ENCODE measurements at places on chromosomes 16 and 17.

DNA sequence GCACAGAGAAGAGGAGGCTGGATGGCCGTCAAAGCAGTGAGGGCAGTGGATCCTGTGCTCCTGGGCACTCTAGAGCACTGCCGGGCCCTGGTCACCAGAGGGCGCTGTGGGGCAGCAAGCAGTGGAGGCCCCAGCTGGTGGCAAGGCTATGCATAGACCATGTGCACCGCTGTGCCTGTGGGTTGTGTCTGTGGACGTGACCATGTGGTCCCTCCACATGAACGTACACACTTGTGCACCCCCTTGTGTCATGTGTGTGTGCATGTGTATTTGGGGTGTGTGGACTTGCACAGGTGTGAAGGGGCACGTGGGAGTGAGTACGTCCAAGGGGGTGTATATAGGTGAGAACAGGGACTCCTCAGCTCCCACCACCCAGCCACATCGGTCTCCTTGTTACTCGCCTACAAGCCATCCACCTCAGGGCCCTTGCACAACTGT, 4.4 kb upstream of the MAP2K3 start:
- DNase-seq: peak; percentile 87

- DNase-seq: no peak
Observed at GRCh38 chr16:79605999-79606398, 5.5 kb upstream of the MAF start.

DNA sequence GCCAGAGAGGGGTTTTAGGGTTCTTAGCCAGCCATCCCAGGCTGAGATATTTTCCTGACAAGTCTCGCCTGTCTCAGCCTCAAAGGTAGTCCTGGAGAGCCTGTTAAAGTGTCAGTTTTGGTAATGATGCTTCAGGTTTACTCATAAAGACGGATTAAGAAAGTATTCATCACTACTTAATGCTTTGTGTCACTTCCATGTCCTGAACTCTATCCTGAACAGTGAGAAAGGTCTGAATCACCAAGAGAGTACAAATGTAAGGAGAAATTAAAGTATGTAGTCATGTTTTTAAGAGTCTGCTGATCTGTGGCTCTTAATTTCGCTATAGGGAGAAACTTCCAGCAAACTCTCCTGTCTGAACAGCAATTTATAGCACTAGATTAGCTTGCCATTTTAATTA, 14.0 kb downstream of the RPGRIP1L start:
- no peak for DNase-seq

DNA sequence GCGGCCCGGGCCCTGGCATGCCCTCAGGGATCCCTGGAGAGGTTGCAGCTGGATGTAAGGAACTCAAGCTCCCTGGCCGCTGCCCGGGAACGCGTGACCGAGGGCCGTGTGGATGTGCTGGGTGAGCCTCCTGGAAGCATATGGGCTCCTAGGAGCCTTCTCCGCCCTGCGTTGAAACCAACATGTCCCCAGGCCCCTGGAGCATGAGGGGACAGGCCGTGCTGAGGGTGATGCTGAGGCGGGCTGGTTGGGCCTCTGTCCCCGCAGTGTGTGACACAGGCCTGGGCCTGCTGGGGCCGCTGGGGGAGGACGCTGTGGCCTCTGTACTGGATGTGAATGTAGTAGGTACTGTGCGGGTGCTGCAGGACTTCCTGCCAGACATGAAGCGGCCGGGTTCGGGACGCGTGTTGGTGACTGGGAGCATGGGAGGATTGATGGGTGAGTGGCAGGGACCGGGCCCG, 5.7 kb upstream of the HSD17B1 start:
- no peak for DNase-seq

- peak; percentile 84 for DNase-seq
Observed at GRCh38 chr17:3535253-3535995, 22.2 kb downstream of the TRPV3 start.

DNA sequence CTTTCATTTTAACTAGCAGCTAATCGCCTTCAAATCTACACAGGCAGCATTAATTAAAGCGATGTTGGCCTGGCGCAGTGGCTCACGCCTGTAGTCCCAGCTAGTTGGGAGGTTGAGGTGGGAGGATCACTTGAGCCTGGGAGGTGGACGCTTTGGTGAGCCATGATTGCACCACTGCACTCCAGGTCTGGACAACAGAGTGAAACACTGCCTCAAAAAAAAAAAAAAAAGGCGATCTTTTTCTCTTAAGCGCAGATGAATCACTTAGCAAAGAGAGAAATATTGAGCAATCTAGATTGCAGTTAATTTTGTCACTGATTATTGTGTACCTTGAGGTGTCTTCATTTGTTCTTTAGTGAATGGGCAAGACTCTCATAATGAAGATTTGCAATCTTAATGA, 12.4 kb downstream of the SNTB2 start:
- no peak for DNase-seq

DNA sequence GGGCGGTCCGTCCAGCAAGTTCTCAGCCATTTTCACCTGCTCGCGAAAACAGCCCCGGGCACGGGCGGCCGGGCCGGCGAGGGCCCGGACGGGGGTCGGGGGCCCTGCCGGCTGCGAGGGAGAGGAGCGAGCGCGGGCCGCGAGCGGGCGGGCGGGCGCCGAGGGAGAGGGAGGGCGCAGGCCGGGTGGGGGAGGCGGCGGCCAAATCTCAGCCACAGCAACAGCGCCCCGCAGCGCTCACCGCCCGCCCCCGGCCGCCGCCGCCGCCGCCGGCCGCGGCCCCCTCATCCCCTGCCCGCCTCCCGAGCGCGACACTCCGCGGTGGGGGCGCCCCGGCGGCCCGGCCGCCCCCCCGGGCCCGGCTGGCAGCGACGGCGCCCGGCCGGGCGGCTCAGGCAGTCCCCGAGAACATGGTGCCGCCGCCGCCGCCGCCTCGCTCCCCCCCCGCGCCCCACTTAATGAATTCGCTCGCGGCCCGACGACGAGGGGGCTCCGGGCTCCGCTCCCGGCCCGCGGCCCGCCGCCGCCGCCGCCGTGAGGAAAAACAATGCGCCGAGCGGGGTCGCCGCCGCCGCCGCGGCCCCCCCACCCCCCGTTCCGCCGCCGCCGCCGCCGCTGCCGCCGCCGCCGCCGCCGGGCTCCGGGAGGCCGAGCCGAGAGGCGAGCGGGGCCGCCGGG, 487 bp downstream of the CREBBP start:
- DNase-seq: peak; percentile 76

GRCh38 chr16:48405907-48406306, 20.7 kb upstream of the SIAH1 start:
- DNase-seq: no peak

DNA sequence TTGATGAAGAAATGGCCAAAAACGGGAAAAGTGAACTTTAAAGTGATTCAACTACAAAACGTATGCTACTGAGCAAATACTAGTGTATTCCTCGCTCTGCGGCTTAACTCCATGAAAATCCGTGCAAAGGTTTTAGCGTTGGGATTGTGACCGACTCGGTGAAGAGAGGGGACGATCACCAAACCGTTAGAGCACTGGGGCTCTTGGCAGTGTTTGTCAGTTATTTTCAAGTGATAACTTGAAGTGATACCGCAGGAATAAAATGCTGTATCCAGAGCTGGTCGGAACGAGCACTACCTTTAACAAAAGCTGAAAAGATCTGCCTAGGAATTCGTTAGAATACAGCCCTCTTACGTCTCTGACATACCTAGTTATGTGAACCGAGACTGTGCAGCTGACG, 773 bp upstream of the PPM1D start:
- no peak for DNase-seq

DNA sequence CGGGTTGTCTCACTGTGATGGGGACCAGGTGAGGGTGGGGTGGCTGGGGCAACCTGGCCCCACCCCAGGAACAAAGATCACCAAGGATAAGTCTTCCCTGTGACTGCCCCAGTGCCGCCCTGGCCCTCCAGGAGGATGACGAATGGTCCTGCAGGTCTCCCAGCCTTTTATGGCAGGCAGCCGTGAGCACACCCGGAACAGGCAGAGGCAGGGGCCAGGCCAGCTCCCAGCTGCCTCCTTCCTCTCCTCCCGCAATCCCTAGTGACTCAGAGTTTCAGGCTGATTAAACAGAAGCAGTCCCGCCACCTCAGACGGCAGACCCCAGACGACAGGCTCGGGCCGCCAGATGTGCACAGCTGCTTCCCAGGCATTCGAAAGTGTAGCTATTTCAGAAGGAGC, 13.3 kb downstream of the JUP start:
- peak; percentile 94 for DNase-seq

GRCh38 chr16:73389085-73389484, 341.2 kb upstream of the ZFHX3 start:
- no peak for DNase-seq

- DNase-seq: no peak
Observed at GRCh38 chr16:15854061-15854460, 2.8 kb downstream of the MYH11 start.

DNA sequence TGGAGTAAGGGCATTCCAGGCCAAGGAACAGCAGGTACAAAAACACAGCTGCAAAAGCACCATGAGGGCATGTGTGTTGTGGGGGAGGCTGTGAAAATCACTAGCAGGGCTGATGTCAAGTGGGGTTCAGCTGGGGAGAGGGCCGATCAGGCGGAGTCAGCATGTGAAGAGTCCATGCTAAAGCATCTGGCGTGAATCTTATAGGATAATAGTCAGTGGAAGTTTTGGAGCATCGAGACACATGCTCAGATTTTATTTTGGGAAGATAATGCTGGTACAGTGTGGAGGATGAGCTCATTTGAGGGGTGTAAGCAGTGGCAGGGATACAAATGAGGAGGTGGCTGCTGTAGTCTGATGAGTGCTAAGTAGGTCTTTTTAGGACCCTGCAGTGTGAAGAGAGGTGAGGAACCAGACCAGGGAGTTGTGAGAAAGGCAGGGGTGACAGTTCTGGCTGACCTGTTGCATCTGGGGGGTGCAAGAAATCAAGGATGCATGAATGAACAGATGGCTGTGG, 30.3 kb downstream of the MMD start:
- no peak for DNase-seq

DNA sequence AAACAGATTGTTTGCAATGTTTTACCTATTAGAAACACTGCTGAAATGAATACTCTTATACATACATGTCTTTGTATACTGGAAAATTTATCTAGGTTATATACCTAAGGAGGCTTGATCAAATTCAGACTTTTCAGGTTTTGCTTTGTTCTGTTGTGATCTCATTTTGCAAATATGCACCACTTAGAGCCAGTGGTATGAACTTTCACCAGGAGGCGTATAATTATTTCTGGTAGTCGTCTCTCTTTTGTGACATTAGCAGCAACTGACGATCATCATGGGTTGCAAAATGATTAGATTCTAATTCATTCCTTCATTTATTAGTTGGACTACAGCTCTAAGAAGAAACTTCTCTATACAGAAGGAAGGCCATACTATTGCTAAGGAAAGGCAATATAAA, 26.9 kb downstream of the AP1G1 start:
- no peak for DNase-seq

DNA sequence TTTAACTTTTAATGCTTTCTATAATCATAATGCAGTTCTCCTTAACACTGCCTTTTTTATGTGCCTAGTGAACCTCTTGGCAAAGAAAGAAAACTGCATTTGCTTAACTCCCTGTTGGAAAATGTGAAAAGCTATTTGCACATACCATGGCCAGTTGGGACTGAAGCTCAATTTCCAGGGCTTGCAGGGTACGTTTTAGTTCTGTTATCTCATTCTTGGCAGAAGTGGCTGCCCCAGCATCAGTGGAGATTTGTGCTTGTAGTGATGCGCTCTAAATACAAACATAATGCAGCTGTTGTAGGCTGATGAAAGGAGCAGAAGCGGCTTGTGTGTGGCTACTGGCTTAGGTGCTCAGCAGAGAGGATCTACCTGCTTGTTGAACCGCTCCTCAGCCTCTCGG, 3.7 kb downstream of the KRT24 start:
- DNase-seq: no peak

DNA sequence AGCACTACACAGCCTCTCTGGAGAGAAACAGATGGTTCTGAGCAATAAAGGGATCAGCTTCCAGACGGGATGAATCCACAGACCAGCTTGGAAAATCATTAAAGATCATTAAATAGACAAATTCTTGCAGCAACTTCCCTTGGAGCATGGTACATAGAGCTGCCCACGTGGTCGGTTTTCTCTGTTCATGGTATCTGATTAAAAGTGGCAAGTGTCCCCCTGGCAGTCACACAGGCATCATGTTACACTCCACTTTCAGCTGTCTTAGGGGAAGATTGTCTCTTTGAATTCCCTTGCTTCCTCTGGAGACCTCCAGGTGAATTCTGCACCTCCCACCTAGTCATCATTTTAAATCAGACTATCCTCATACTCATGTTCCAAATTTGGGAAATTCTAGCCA, 92.2 kb upstream of the CACNG3 start:
- DNase-seq: no peak

DNA sequence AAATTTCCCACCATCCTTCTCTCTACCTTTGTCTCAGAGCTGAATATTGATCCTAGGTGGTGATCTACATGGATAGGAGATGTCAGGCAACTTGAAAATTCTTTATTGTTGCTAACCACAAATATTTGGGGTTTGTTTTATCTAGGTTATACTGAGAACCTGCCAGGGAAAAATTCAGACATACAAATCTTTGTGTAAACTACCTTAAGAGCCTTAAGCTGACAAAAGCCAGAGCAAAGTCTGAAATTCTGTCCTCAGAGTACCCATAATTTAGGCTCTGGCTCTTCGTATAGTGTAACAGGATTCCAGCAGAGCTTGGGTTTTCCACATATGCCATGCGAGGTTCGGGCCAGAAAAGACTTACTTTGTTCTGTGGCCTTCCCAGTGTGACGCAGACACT, 406.7 kb upstream of the MAF start:
- no peak for DNase-seq

- DNase-seq: peak; percentile 31
Observed at GRCh38 chr17:8189041-8189710, 804 bp downstream of the BORCS6 start.

GRCh38 chr17:80002690-80003490, 32.8 kb downstream of the TBC1D16 start:
- DNase-seq: no peak

- DNase-seq: peak; percentile 34
Observed at GRCh38 chr16:49780433-49780832, 75.5 kb downstream of the ZNF423 start.

GRCh38 chr17:56834380-56835263, 671 bp downstream of the DGKE start:
- DNase-seq: peak; percentile 89

DNA sequence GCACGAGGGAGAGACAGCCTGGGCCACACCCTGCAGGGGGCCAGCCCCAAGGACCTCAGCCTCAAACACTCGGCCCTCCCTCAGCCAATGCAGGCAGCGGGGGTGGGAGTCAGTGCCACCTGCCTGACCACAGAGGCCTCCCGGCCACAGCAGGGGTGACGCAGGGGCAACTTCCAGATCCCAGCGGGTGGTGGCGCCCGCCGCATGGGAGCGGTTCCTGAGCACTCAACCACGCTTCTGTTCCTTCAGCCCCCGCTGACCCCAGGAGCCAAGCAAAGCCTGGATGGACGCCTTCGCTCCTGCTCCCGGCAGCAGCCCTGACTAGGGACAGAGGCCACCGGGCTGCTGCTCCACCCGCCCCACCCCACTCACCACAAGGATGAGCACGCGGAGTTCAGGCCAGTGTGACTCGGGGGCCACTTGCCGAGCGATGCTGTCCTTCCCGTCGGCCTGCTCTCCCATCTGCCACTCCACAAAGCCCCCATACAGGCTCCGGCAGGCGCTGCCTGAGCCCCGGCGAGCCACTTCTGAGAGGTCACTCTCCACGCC, 5.0 kb upstream of the CYBA start:
- DNase-seq: no peak

- DNase-seq: peak; percentile 9
Observed at GRCh38 chr17:14739656-14740431, 439.0 kb downstream of the HS3ST3B1 start.
